Skin of body (tissue), 3 donors: ENCODE measurements at places on chromosomes 3 and 15. TPM values are rescaled to one million over a fixed set of nuclear protein-coding genes. Genes with fewer than 3 reads are reported as not detected.

- DNase-seq = no peak
Observed at GRCh38 chr3:148315756-148316155, 381.9 kb upstream of the AGTR1 start.

DNA sequence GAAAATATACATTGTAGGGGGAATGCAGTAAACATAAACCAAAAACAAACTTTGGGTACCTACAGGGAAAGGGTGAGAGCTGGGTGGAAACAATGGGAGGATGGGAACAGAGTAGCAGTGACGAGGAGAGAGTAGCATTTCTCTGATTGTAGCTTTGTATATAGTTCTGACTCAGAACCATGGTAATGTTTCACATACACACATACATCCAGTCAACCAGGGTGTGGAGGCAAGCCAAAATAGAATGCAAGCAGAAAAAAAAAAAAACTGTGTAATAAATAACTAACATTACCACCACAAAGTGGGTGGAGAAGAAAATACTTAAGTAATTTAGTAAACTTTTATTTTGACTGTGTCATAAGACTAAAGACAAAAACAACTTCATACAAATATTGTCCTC is 27.2 kb downstream of the BCL2A1 start:
- no peak for DNase-seq

The CGNL1 gene
- total RNA-seq = 23.5 TPM

- DNase-seq = peak; percentile 77
Observed at GRCh38 chr15:62444104-62445022, 279.3 kb upstream of the C2CD4B start.

- no peak for DNase-seq
Observed at GRCh38 chr15:66189291-66189690, 64.3 kb downstream of the MEGF11 start.

The KLHL40 gene
- total RNA-seq = 13.4 TPM

DNA sequence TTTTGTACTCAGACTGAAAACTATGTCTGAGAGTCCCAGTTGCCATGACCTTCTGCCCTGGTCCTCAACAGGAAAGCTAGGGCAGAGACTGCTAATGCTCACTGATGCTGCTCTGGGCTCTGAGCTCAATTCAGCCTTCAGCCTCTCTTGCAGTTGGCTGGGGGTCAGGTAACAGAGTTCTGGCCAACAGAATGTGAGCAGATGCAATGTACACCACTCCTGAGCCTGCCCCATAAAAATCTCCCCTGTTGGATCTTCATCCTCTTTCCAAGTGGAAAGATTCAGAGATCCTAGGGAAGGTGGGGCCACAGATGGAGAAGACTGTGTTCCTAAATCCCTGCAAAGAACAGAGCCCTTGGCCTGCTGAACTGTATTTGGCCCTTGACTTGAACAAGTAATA is 87.8 kb downstream of the PDZRN3 start:
- DNase-seq = peak; percentile 52

DNA sequence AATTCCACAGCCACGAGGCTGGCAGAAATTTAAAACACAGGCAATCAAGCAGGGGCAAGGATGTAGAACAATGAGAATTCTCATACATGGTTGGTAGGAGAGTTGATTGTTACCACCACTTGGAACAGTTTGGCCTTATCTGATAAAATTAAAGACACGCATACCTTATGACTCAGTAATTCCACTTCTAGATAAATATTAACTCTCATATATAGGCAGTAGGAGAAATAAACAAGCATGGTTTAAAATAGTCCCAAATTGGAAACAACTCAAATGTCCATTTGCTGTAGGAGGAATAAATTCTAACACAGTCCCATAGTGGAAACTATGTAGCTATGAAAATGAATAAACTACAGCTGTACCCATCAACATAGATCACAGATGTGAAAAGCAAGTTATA is 42.3 kb upstream of the USP3 start:
- DNase-seq = no peak

- DNase-seq = peak; percentile 14
Observed at GRCh38 chr3:164453714-164454113, 624.6 kb downstream of the SI start.

The SLC28A2 gene
- total RNA-seq = not detected

The TGM4 gene
- not detected for total RNA-seq

DNA sequence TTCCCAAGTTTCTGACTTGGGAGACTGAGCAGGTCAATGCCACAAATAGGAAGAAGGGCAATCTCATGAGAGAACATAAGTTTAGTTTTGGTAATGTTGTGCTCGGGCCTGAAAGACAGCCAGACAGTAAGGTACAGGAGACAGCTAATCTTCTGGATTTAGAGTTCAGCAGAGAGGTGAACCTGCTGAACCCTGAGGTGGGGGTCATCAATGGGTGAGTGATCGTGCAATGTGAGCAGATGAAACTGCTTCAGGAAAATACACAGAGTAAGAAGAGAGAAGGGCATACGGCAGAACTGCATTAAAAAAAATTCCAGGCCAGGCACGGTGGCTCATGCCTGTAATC is 23.3 kb downstream of the RUBCN start:
- no peak for DNase-seq

- no peak for DNase-seq
Observed at GRCh38 chr3:81743096-81744025, 18.1 kb downstream of the GBE1 start.

DNA sequence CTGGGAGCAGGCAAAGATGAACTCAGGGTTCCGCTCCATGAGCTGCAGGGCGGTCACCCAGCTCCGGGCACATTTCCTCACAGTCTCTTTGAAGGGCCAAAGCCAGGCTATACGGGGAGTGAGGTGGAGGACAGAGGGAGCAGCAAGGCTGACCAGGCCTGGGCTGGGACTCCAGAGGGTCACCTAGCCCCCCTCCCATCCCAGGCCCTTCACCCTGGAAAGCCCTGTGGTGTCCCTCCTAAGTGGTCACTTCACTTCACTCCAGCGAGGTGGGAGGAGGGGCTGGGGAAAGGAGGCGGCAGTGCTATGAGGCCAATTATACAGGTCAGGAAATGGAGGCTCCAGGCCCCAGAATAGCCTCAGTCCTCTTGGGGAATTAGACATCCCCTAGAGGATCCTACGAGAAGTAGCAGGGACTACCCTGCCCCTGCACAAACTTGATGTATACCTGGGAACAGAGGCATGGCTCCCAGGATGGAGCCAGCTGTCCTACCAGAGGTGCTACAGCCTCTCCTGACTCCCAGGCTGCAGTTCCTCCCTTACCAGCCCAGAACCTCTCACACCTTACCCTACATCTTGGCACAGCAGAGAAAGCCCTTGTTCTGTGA is 5.7 kb downstream of the MAN2C1 start:
- DNase-seq = no peak

- DNase-seq = no peak
Observed at GRCh38 chr3:33803894-33804526, 5.6 kb downstream of the PDCD6IP start.

The SCN11A gene
- total RNA-seq = 1.9 TPM

GRCh38 chr3:74009961-74010844 is 385.5 kb upstream of the PDZRN3 start:
- no peak for DNase-seq

The GOLGA8J gene
- 0.30 TPM for total RNA-seq

DNA sequence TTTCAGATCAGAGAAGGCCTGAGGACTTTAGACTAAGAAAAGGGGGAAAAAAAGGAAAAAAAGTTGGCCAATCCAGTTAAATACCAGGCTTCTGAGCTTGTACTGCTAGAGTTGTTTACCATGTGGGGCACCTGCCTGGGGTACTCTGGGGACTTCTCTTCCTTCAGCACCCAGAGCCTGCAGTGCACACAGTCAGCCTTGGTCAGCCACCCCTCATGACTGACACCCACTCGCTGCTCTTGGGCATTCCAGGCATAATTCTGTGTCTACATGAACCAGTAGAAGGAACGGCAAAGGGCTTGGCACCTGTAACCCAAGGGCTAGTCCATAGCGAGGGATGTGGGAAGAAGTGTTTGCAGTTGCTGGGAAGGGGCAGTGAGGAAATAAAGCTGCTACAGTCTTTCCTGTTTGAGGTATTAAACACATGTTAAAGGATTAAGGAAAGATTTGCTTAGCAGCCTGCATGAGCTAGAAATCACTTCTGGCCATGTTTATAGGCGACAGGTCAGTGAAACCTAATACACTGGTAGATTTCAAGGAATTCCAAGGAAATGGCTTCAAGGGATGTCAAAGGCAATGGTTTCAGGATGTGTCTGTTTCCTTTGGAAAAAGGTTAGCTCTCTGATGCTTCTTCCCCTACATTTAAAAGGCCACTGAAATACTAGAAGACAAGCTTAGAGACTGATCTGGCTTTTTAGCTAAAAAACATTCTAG is 232.5 kb downstream of the CHST2 start:
- peak; percentile 23 for DNase-seq

GRCh38 chr3:10964537-10965167 is 27.9 kb upstream of the SLC6A1 start:
- no peak for DNase-seq

The TMEM212 gene
- not detected for total RNA-seq

DNA sequence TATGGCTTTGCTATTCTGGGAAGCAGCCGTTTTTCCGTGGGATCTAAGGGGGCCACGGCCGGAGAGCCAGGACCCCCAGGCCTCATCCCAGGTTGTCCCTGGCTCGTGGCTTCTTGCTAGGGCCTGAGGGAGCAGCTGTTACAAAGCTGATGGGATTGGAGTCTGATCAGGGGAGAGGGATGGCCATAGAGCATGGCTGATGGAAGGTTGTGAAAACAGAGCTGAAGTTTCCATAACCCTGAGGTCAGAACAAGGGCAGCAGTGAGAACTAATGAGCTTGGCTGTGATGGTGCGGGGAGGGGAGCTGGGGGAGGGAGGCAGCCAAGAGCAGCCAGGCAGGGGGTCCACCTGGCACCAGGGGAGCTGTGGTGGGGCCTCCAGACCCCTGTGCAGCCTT is 63.0 kb downstream of the LINGO1 start:
- no peak for DNase-seq

DNA sequence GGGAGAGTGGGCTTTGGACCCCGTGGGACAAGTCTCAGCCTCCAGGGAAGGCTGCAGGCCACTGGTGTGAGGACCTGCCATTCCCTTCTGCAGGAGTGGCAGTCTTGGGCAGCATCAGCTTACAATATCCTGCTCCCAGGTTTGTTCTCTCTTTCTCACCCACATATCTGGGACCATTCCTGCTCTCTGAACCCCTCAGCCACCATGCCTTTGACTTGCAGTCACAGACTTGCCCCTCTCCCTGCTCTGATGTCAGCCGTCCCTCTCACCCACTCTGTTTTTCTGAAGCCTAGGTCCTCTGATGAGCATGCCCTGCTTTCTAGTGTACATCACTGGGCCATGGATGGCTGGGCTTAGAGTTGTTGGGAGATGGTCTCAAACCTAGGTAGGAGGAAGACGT is 282.1 kb downstream of the EPHB1 start:
- no peak for DNase-seq

The SEMA3B gene
- total RNA-seq = 21.8 TPM

GRCh38 chr15:88624971-88625490 is 3.9 kb downstream of the AEN start:
- peak; percentile 71 for DNase-seq

DNA sequence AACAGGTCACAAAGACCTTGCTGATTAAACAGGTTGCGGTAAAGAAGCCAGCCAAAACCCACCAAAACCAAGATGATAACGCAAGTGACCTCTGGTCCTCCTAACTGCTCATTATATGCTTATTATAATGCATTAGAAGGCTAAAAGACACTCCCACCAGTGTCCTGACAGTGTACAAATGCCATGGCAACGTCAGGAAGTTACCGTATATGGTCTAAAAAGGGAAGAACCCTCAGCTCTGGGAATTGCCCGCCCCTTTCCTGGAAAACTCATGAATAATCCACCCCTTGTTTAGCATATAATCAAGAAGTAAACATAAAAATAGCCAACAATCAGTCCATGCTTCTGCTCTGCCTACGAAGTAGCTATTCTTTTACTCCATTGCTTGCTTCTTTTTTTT is 108.1 kb downstream of the MAGI1 start:
- DNase-seq = no peak

DNA sequence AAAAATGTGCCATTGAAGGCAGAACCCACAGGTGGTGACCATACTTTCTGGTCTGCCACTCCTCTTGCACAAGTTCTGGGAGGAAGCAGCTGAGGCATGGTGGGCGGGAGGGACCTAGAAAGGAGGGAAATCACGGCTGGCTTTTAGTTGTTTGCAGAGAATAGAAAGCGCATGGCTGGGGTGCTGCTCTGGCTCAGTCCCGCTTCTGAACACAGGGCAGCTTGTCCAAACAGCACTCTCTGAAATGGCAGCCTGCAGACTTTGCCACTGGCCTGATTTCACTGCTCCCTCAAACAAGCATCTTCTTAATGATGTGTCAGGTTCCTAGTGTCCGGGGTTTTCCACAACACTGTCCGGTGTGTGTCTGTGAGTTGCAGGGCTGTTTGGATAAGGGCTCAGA is 76.7 kb downstream of the AAGAB start:
- DNase-seq = no peak

The VIPR1 gene
- total RNA-seq = 10.1 TPM

- DNase-seq = no peak
Observed at GRCh38 chr15:91919014-91919534, 65.6 kb downstream of the SLCO3A1 start.

- DNase-seq = no peak
Observed at GRCh38 chr3:72483554-72484104, 364.6 kb downstream of the SHQ1 start.

- DNase-seq = no peak
Observed at GRCh38 chr15:48996276-48996675, 32.6 kb upstream of the SHC4 start.

The MYL3 gene
- 23.7 TPM for total RNA-seq

- DNase-seq = no peak
Observed at GRCh38 chr15:89346516-89347231, 12.1 kb upstream of the POLG start.

The XCR1 gene
- total RNA-seq = 0.39 TPM

The C3orf33 gene
- 3.7 TPM for total RNA-seq

DNA sequence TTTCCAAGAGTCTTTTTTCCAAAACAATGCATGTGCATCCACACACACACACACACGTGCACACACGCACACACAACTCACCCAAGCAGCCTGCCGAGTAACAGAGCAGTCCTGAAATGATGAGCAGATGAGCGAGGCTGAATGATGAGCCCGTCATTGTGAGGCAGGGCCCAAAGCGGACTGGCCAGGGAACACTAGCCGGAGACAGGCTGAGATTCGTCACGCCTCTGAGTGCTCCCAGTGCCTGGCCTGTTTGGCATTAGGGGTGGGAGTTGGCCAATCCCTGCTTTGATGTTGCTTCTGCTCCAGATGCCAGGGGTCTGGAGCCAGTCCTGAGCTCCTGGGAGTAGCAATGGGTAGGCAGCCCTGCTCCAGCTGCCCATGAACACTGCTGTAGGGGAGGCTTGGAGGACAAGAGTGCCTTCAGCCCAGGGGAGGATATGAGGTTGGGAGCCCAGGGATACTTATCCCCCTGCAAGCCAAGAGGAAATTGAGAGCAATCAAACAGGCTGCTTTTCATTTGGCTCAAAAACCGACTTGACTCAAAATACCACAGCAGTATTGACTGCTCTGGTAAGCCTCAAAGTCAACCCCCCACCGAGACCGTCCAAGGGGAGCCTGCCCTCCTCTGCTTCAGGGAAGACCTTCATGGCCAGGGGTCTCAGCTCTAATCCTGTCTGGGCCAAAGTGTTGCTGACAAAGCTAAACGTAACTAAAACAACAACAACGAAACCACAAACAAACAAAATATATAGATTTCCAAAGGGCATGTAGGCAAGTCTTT is 22.9 kb downstream of the COLQ start:
- peak; percentile 66 for DNase-seq

The HYAL3 gene
- 2.7 TPM for total RNA-seq

- no peak for DNase-seq
Observed at GRCh38 chr15:38300395-38300794, 47.8 kb downstream of the SPRED1 start.
